Activated naive CD4-positive, alpha-beta T cell treated with anti-CD3 and anti-CD28 coated beads, Interleukin-2, amount 50 U/mL, for 16 hours (primary cell): ENCODE measurements at places on chromosomes 6 and 20.
A peak's percentile ranks its signal among the peaks of the same experiment; 100 is the strongest.

- DNase-seq: no peak
These were observed 71.3 kb upstream of the SLC2A12 start for GRCh38 chr6:134123666-134124208.

DNA sequence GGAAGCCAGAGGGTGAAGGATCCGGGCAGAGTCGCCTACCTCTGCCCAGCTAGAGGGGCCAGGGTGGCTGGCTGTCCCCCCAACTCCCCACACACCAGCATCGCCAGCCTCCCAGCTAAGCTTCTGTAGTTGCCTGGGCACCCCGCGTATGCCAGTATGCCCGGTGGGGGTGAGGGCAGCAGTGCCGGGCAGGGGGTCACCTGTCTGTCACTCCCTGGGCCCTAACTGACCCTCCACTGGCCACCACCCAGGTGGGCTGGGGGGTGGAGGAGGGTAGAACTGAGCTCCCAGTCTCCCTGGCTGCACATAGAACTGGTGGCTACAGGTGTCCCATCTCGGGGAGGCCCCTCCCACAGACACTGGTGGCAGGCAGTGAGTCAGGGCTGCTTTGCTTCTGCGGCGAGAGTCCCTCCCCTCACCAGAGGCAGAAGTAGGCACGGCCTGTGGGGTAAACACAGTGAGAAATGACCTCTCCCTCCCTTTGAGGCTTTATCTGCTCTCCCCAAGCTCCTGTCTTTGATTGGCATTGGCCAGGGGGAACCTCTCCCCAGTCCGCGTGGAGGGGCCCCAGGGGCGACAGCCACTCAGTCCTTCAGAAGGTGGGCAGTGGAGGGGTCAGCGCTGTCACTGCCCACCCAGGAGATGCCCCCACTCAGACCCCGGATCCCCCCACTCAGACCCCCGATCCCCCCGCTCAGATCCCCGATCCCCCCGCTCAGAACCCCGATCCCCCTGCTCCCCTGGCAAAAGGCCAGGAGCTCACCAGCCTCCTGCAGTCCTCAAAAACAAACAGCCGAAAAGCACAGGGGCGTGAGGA lies 2.5 kb downstream of the NTSR1 start:
- peak; percentile 32 for DNase-seq

GRCh38 chr6:106490436-106490835 lies 129.9 kb downstream of the CRYBG1 start:
- DNase-seq: no peak

DNA sequence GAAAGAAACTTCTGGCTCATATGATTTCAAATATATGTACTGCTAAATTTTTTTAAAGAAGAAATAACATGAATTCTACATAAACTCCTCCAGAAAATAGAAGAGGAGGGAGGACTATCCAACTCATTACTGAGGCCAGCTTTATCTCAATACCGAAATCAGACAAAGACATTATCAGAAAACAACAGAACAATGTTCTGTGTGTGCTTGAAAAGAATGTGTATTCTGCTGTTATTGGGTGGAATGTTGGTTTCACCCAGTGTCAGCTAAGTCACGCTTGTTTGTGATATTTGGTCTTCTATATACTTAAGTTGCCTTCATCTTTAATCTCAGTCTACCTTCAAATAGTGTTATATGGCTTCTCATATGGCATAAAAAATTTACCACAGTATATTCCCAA lies 18.6 kb upstream of the ELOVL2 start:
- no peak for DNase-seq

- DNase-seq: no peak
These were observed 262.9 kb downstream of the ADGB start for GRCh38 chr6:146861716-146862115.

- no peak for DNase-seq
These were observed 753 bp upstream of the PERP start for GRCh38 chr6:138107752-138108592.

- peak; percentile 68 for DNase-seq
These were observed 44.0 kb downstream of the EFCAB8 start for GRCh38 chr20:32902456-32903420.

DNA sequence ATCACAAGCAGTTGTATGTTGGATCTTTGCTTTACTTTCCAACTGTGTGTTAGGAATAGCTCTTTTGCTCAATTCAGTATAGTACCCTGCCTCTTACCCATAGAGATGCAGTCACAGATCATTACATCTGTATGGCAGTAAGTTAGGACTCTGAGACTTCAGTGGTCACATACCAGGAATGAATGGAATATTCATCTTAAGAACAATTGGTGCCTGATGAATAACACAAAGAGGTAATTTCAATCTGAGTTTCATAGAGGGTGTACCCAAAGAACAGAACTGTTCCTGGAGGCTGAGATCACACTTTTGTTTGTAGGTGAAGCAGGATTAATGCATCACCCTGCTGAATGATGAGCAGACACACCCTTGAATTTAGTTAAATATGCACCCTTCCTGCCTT lies 28.7 kb upstream of the KIF13A start:
- no peak for DNase-seq

DNA sequence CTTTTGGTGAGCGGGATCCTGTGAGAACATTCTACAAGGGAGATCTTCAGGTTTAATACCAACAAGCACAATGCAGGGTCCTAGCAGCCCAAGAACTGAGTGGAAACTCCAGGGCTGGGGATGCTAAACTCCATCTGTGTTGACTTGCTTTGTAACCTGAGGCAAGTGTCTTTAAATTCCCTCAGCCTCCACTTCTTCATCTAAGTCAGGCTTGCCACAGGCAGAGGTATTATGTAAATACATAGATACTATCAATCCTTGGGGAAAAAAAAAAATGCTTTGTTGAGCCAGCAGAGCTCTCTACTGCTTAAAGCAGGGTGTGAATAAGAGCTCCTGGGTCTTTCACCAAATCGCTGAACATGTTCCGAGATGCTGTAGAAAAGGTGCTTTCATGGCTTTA lies 114.2 kb upstream of the PHACTR1 start:
- no peak for DNase-seq

GRCh38 chr6:155402656-155403304 lies 52.9 kb downstream of the NOX3 start:
- no peak for DNase-seq

DNA sequence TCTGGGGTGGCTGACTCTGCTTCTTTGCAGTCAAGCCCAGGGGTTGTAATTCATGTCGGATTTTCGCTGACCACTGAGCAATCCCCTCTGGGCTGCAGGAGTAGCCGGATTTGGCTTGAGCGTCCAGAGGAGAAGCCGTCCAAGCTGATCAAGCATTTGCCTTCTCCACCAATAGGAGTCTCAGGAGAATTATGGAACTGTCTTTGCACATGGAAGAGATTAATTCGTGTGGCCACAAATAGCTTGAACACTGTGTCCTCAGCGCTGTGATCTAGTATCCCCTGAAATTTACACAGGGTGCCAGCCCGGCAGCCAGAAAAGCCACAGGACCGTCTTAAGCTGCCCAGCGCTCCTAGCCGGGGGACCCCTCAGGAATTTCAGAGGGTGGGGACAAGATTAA lies 37.1 kb downstream of the EYA2 start:
- no peak for DNase-seq

GRCh38 chr20:1507276-1507675 lies 16.1 kb upstream of the SIRPB2 start:
- no peak for DNase-seq

- DNase-seq: no peak
These were observed 54.4 kb downstream of the JAG1 start for GRCh38 chr20:10619427-10619826.

GRCh38 chr6:17847203-17847760 lies 140.2 kb downstream of the KIF13A start:
- no peak for DNase-seq

GRCh38 chr6:119445666-119446065 lies 96.1 kb upstream of the MAN1A1 start:
- DNase-seq: no peak

GRCh38 chr6:108877046-108877751 lies 29.0 kb downstream of the ARMC2 start:
- no peak for DNase-seq

DNA sequence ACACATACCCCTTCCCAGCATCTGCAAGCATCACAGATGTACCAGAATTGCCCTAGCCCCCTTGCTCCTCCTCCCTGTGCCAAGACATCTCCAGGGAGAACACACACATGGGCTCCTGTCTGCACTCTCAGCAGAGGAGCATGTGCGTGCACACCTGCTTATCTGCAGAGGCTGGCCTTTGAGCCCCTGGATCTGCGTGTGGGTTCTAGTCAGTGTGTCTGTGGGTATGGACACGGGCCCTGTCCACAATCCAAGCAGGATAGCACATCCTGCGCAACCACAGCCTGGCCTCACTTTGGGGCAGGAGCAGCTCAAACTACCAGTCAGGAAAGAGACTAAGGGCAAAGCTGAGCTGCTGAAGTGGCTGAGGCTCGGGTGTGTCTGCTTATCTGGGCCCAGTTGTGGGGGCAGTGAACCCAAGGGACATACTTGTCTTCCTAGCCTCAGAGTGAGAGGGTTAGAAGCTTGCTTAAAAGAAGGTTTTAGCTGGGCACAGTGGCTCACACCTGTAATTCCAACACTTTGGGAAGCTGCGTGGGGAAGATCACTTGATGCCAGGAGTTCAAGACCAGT lies 41.0 kb downstream of the HM13 start:
- no peak for DNase-seq

GRCh38 chr6:128149796-128150195 lies 248.9 kb upstream of the THEMIS start:
- DNase-seq: no peak

- DNase-seq: no peak
These were observed 51.1 kb downstream of the BPIFB1 start for GRCh38 chr20:33334111-33334510.

DNA sequence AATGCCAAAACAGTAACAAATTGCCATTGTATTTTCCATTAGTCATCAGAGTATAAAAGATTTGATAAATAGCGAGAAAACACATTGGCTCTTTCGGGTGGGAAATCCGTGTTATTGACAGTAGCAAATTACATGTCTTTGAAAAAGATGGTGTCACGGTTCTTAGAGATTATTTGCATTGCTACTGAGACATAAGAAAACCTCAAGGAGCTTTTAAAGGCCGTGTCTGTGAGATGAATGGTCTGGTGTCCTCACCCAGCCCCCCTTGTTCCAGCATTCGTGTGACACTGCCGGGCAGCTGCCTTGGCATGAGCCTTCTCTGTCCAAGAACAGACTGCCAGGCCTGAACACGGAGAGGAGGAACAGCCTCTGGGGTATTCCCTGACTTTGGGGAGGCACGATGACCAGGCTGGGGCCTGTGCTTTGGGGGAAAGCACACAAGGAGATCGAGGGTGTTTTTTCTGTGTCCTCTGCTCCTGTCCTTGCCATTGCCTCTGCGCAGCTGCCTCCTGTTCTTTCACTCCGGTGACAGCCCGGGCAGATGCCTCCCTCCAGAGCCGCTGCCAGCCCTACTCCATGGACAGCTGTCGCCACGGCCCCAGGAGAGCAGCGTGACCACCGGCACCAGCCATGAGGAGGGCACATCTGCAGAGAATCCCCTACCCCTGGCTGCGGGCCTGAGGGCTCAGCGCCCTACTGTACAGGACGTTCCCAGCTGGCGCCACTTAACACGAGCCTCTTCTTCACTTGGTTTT lies 167.7 kb upstream of the CDYL start:
- no peak for DNase-seq

DNA sequence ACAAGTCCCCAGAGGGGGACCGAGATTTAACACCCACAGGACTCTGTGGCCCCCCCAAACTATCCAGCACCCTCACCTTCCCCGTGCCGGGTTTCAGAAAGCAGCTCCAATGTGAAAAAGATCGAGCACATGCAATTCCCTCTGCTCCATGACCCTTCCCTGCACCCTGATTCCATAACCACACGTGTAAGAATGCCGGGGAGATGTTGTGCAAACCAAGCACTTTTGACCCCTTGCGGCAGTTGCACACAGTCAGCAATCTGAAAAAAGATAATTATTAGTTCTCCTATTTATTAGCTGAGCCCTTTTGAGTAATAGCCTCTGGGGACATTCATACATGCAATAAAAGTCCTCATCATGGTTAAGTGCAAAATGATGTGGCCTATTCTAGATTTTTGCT lies 13.0 kb downstream of the FOXQ1 start:
- DNase-seq: no peak

DNA sequence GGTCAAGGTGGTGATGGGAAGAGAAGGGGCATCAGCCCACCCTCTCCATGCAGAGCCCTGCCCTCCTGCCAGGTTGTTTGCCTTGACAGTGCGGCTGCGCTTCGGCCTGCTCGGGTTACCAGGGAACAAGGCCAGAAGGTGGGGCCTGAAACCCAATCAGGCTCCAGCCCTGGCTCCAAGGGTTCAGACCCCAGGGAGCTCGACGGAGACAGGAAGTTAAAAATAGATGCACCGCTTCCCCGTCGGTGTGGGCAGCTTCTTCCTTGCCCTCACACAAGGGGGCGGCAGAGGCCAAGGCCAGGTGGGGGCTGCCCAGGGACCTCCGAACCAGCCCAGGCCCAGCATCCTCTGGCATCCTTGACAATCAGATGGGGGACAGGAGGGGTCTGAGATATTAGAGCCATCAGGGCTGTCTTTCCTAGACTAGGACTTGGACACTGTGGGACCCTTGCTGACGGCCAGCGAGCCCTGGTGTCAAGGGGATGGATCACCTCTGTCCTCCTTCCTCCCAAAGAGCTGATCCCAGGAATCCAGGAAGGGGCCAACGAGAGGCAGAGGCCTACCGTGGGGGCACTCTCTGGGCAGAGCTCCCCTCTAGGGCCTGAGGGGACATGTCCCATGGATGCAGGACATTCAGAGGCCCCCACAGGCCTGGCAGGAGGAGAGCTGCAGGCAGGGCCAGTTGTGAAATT lies 65.2 kb downstream of the RIPOR3 start:
- peak; percentile 37 for DNase-seq

- no peak for DNase-seq
These were observed 8.9 kb upstream of the TMEM14A start for GRCh38 chr6:52662031-52662430.

- DNase-seq: no peak
These were observed 4.9 kb downstream of the NKAIN2 start for GRCh38 chr6:123808556-123808955.

GRCh38 chr6:117270843-117271507 lies 5.6 kb downstream of the VGLL2 start:
- DNase-seq: no peak
